ENCODE measurements at places on chromosomes 13 and 19.

GRCh38 chr13:67232384-67232783 lies 2.2 kb upstream of the PCDH9 start:
- no peak for DNase-seq

DNA sequence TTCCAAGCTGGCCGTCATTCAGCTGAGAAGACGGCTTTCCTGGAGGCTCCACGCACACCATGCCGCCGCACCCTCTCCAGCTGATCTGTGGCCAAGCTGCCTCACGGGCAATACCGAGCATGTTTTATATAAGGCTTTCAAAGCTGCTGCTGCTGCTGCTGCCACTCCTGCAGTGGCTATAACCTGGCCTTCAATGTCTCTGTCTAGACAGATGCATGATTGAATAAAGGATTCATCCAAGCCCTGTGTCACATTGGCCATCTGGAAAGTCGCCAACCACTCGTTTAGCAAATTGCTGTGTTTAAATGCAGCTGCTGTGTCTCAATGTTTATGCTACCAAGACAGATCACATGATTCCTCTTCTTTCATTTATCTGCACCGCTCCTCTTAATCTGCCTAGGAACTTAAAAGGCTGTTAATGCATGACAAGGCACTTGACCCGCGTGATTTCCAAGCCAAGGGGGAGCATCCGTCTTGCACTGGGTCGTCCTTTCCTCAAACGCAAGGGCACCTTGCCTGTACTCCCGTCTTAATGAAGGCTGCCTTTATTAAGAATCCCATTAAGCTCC lies 114.3 kb downstream of the TEX26 start:
- no peak for DNase-seq

DNA sequence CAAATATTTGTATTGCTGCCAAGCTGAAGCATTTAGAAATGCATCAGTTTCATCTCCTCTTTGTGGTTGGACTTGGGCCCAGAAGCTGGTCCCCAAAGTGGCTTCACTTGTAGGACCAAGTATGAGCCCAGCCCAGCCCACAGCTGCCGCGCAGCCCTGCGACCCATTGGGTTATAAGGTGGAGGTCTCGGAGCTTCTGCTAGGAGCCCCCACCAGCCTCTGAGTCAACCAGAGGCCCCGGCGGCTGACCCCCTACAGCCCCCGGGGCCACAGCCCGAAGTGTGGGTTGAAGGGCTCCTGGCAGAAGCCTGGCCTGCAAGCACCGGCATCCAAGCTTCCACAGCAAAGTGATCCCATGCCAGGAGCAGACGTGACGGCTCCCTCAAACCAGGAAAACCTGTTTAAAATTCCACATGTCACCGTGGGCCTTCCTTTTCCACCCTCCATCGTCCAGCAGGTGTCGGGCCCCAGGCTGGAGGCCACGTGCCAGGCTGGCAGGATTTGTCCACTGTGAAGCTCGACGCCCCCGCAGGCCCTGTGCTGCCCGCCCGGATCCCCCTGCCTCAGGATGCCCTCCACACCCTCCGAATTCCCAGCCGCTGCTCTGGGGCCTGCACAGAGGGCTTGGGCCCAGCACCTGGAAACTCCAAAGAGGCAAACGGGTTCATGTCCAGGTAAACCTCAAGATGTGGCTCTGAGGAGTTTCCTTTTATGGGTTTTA lies 54.7 kb downstream of the C13orf46 start:
- DNase-seq = no peak

DNA sequence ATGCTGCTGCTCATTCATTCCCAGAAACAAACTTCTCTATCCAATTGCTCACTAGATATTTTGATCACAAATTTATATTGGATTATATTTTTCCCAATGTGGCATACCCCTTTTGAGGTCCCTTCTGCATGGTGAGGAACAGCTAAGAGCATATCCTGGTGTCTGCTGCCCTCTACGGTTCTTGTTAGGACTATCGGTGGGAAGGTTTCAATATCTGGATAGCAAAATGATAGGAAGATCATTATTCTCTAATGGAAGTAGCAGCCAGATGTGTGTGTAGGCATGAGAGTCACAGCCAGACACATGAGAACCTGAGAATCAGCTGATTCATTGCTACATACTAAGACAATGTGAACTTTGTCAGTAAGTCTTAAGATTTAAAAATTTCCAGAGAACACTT lies 1422.4 kb upstream of the MIR17HG start:
- no peak for DNase-seq

DNA sequence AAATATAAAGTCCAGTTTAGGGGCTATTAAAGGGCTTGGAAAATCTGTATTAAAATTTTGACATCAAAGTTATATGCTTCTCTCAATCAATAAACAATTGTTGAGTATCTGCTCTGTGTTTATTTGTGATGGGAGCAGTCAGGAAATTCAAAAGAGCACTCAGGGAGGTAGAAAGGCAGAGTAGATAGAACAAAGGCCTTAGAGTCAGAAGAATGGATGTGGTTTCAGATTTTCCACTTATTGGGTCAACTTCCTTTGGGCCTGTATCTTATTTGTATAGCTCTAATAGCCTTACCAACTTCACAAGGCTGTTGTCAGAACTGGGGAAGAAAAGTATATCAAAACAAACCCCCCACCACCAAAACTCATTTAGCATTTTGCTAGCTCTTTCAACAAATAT lies 302.6 kb downstream of the SPRY2 start:
- DNase-seq = no peak

- DNase-seq = no peak
These were observed 22.9 kb upstream of the SLC35E1 start for GRCh38 chr19:16595097-16595496.

DNA sequence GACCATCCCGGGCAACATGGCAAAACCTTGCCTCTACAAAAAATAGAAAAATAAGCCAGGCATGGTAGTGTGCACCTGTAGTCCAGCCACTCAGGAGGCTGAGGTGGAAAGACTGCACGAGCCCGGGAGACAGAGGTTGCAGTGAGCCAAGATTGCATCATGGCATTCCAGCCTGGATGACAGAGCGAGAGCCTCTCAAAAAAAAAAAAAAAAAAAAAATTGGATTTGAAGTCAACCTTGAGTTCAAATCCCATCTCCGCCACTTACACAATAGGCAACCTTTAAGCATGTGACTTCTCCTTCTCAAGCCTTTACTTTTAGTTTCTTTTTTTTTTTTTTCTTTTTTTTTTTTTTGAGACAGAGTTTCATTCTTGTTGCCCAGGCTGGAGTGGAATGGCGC lies 12.0 kb downstream of the KASH5 start:
- no peak for DNase-seq

- DNase-seq = no peak
These were observed 12.0 kb downstream of the B3GNT3 start for GRCh38 chr19:17806945-17807344.

GRCh38 chr19:33063753-33064457 lies 783 bp downstream of the RHPN2 start:
- DNase-seq = no peak

GRCh38 chr13:109007946-109008345 lies 378.5 kb downstream of the MYO16 start:
- no peak for DNase-seq

- no peak for DNase-seq
These were observed 35.7 kb downstream of the RASL11A start for GRCh38 chr13:27306364-27306763.

DNA sequence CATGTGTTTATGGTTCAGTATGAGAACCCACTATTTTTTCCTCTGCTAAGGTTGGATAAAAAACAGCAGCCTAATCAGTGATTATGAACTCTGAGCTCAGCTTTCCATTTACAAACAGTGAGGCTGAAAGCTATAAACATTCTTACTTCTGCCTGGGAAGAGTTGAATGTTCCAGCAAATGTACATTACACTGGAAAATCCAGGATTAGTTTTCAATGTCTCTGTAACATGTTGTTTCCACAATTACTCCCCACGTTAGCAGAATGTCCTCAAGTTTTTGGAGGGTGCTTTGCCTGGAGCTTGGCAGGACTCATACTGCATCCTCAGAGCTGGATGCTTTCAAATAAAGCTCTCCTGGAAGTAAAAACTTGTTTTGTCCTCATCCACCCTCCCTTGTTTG lies 150.4 kb downstream of the POSTN start:
- no peak for DNase-seq

DNA sequence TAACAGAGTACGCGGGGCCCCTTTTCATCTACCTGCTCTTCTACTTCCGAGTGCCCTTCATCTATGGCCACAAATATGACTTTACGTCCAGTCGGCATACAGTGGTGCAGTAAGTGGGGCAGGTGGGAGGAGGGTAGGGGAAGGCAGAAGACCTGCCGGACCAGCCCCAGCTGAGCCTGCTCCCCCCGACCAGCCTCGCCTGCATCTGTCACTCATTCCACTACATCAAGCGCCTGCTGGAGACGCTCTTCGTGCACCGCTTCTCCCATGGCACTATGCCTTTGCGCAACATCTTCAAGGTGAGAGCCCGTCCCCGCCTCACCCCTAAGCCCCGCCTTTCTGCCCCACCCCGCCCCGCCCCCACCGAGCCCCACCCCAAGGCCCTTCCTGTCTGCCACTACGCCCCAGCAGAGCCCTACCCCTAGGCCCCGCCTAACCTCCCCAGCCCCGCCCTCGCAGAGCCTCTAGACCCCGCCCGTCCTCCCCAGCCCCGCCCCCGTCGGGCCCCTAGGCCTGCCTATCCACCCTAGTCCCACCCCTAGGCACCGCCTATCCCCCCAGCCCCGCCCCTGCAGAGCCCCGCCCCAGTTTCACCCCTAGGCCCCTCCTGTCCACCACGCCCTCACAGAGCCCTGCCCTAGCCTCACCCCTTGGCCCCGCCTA lies 7.7 kb downstream of the NDUFB7 start:
- peak; percentile 75 for DNase-seq

DNA sequence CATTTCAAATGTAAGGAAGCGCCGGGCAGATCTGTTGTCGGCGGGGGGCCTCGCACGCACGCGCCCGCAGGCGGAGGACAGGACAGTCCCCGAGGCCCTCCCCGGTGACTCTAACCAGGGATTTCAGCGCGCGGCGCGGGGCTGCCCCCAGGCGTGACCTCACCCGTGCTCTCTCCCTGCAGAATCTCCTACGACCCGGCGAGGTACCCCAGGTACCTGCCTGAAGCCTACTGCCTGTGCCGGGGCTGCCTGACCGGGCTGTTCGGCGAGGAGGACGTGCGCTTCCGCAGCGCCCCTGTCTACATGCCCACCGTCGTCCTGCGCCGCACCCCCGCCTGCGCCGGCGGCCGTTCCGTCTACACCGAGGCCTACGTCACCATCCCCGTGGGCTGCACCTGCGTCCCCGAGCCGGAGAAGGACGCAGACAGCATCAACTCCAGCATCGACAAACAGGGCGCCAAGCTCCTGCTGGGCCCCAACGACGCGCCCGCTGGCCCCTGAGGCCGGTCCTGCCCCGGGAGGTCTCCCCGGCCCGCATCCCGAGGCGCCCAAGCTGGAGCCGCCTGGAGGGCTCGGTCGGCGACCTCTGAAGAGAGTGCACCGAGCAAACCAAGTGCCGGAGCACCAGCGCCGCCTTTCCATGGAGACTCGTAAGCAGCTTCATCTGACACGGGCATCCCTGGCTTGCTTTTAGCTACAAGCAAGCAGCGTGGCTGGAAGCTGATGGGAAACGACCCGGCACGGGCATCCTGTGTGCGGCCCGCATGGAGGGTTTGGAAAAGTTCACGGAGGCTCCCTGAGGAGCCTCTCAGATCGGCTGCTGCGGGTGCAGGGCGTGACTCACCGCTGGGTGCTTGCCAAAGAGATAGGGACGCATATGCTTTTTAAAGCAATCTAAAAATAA lies 18.2 kb downstream of the IL17D start:
- DNase-seq = no peak

- DNase-seq = no peak
These were observed 6.3 kb downstream of the MYADM start for GRCh38 chr19:53873773-53874605.

DNA sequence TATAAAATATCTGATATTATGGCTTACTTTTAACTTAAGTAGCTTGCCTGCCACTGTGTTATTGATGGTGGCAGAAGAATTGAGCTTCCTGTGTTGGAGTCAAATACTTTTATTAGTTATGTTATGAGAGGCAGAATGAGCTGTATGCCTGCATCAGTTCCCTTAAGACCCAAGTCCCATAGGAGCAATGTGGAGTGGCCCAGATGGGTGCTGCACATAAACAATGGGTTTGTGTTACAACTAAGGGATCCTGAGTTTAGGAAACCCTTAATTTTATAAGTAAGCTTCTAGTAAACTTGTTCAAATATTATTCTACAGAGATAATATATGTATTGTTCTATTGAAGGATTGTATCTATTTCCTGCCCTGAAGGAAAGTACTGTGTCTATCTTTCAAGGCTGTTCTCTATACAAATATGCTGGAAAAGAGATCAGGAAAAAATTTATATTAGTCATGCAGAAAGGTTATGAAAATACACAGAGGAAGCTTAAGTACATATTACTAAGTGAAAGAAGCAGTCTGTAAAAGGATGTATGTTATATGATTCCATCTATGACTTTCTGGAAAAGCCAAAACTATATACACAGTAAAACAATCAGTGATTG lies 2018.0 kb upstream of the PCDH20 start:
- no peak for DNase-seq

DNA sequence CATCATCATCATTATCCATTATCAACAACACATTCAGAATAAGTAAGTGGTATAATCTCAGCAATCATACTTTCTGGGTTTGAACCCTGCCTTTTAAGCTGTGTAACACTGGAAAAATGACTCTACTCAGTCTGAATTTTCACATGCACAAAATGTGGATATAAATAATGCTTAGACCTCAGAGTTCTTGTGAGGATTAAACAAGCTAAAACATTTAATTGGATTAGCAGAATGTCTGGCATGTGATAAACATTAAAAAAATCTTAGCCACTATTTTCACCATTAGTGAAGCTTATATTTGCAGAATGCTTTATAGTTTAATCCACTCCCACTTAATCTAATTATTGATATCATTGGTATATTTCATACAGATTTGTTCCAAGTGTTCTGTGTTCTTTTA lies 412.3 kb downstream of the RFC3 start:
- no peak for DNase-seq

GRCh38 chr13:100944791-100945345 lies 270.3 kb upstream of the TMTC4 start:
- no peak for DNase-seq

- DNase-seq = no peak
These were observed 33.4 kb downstream of the MLLT1 start for GRCh38 chr19:6246174-6247006.

DNA sequence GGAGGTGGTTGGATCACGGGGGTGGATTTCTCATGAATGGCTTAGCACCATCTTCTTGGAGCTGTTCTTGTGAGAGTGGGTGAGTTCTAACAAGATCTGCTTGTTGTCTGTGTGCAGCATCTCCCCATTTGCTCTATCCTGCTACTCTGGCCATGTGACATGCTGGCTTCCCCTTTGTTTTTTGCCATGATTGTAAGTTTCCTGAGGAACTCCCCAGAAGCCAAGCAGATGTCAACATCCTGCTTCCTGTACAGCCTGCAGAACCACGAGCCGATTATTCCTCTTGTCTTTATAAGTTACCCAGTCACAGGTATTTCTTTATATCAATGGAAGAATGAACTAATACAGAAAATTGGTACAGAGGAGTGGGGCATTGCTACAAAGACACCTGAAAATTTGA lies 2.3 kb upstream of the SIGLEC12 start:
- no peak for DNase-seq
